ENCODE measurements at places on chromosomes 2 and 18. TPM values are rescaled to one million over a fixed set of nuclear protein-coding genes. Genes with fewer than 3 reads are reported as not detected.

The PLEK gene
- not detected for total RNA-seq

The GKN2 gene
- total RNA-seq, result not detected

The APLF gene
- total RNA-seq, result 6.7 TPM

The NPHP1 gene
- total RNA-seq, result 5.1 TPM

The VPS54 gene
- total RNA-seq, result 35.6 TPM

The DOK6 gene
- total RNA-seq, result 5.1 TPM

The CCDC121 gene
- 5.2 TPM for total RNA-seq

The PSME4 gene
- 68.3 TPM for total RNA-seq

The CHRNG gene
- not detected for total RNA-seq

The TMEM247 gene
- not detected for total RNA-seq

The FEV gene
- 0.29 TPM for total RNA-seq

The LIMS1 gene
- total RNA-seq, result 46.5 TPM

The POTEJ gene
- not detected for total RNA-seq

The CPS1 gene
- total RNA-seq, result 7.5 TPM

The SPDYA gene
- total RNA-seq, result 1.7 TPM

The NEU4 gene
- total RNA-seq, result 1.8 TPM

The ACVR1C gene
- total RNA-seq, result 0.14 TPM

The REG1B gene
- total RNA-seq, result not detected

The SCYGR6 gene
- not detected for total RNA-seq

The DSG3 gene
- total RNA-seq, result 0.09 TPM

The DUSP11 gene
- 25.5 TPM for total RNA-seq

The SERPINB4 gene
- total RNA-seq, result not detected

The CFC1 gene
- not detected for total RNA-seq

The KIF3C gene
- total RNA-seq, result 39.5 TPM

The NPPC gene
- total RNA-seq, result 0.73 TPM

The CPO gene
- total RNA-seq, result not detected

The SRD5A2 gene
- total RNA-seq, result not detected

The DNER gene
- total RNA-seq, result not detected

The CXCR4 gene
- total RNA-seq, result 1.5 TPM

The TCF23 gene
- 0.04 TPM for total RNA-seq

The IL37 gene
- total RNA-seq, result not detected

The SCN1A gene
- 0.66 TPM for total RNA-seq

The UPP2 gene
- total RNA-seq, result not detected

The FAM110C gene
- total RNA-seq, result 6.4 TPM

The LYG2 gene
- not detected for total RNA-seq

The CCDC85A gene
- 1.9 TPM for total RNA-seq

The DLGAP1 gene
- 5.1 TPM for total RNA-seq

The CDK15 gene
- total RNA-seq, result 6.8 TPM

The STARD6 gene
- not detected for total RNA-seq

The ICOS gene
- total RNA-seq, result not detected

The ZNF236 gene
- 30.8 TPM for total RNA-seq

The RAB6C gene
- 0.16 TPM for total RNA-seq

The OTOS gene
- not detected for total RNA-seq

The ECEL1 gene
- total RNA-seq, result 9.5 TPM

The CD28 gene
- total RNA-seq, result not detected

The SNED1 gene
- 7.1 TPM for total RNA-seq

The MFSD2B gene
- 0.84 TPM for total RNA-seq
